Right ventricle myocardium inferior (tissue), 1 donor: ENCODE measurements at places on chromosomes 7 and 10. TPM values are rescaled to one million over a fixed set of nuclear protein-coding genes. Genes with fewer than 3 reads are reported as not detected.

GRCh38 chr10:58048936-58049335 lies 218.8 kb downstream of the IPMK start:
- DNase-seq: no peak

The HABP2 gene
- total RNA-seq: not detected

The TMEM229A gene
- total RNA-seq: not detected

DNA sequence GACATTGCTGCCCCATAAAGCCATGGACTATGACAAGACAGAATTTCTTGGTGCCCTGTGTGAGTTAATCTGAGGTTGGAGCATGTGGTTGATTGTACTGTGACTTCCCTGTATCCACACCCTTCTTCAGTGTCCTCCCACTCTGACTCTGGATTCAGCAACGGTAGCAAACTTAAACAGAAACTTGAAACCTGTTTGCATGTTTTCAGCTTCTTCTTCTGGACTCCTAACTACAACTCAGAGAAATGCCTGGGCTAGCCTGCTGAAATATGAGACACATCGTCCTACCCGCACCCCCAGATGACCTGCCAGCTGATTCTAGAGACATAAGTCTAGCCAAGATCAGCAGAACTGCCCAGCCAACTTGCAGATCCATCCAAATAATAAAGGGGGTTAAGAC lies 78.4 kb downstream of the IPMK start:
- no peak for DNase-seq

DNA sequence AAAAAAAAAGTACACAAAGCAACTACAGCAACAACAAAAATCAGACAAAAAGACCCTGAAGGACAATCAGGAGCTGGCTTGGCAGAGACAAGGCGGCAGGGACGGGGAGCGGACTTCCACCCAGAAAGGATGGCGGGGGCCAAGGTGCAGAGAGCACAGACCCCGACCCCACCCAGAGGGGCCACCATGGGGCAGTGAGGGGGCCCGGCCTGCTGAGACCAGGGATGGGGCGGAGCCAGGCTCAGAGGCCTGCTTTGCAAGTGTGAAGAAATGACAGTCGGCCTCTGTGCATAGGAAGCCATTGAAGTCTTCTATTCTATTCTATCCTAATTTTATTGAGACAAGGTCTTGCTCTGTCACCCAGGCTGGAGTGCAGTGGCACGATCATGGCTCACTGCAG lies 82.0 kb downstream of the ELFN1 start:
- DNase-seq: no peak

DNA sequence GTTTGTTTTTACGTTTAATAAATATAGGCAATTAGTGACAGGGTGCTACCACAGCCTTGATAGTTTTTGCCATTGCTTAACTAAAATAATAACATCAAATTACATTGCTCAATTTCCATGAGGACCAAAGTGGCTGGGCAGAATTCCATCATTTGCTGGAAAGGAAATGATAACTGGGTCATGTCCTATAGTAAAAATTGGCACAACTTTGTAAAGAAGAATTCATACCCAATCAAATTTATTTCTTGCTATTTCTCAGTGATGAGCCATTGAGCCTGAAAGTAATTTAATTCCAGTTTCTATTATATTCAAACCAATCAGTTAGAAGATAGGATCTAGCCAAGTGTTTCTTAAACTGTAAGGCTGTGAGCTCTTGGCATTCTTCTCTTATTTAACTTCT lies 102.2 kb upstream of the CTTNBP2 start:
- no peak for DNase-seq

GRCh38 chr7:15658247-15658646 lies 28.2 kb downstream of the MEOX2 start:
- no peak for DNase-seq

The CYP3A4 gene
- total RNA-seq: not detected

The VSTM4 gene
- total RNA-seq: 21.8 TPM
